ENCODE measurements at places on chromosomes 2 and 18.

DNA sequence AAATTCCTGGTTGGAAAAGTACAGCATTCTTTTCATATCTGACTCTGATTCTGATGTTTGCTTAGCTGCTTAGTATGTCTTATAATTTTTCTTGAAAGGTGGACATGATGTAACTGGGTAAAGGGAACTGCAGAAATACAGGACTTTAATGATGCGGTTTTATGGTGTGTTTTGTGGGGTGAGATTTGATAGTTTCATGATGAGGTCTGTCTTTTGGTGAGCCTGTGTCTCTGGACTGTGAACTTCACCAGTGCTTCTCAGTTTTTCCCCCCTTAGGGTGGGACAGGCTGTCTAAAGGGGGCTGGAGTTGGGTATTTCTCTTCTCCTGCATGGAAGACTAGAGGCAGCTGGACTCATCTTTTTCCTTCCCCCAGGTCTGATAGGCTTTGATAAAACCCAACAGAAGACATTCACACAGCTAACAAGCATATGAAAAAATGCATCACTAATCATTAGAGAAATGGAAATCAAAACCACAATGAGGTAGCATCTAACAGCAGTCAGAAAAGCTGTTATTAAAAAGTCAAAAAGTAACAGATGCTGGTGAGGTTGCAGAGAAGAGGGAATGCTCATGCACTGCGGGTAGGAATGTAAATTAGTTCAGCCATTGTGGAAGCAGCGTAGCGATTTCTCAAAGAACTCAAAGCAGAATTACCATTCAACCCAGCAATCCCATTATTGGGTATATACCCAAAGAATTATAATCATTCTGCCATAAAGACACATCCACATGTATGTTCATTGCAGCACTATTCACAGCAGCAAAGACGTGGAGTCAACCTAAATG, 77.6 kb downstream of the EPC2 start:
- no peak for DNase-seq

GRCh38 chr2:2188941-2189340, 142.1 kb downstream of the MYT1L start:
- no peak for DNase-seq

DNA sequence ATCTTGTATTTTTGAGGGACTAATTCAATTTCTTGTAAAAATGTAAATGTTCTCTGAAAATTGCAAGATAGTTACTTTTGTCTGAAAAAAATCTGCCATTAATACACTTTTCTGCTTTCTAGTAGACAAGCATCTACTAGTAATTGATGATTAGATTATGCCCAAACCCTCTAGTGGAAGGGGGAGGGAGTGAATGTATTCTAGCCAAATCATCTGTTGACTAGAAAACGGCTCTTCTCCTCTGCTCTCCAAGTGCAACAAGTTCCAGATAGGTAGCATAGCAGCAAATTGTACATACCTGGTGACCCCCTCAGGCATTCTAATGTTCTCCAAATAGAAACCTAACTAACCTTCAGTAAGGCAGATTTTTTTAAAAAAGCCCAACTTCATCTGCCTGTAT, 58.6 kb downstream of the RELCH start:
- DNase-seq, result no peak

DNA sequence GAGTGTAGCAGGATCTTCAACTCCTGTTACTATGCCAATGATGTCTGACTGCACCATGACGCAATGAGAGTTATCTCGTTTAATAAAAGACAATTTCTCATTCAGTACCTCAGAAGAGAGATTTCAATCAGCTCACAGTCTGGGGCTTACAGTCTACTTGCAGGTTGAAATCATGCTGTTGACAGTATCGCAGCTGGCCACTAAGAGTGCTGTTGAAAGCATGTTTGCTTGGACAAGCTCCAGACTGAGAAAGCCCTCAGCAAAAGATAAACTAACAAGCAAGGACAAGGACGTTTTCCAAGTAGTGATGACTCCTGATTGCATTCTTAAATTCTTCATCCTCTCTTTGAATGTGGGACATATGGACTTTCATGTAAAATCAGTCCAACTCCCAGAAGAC, 145.2 kb upstream of the SYT4 start:
- no peak for DNase-seq

DNA sequence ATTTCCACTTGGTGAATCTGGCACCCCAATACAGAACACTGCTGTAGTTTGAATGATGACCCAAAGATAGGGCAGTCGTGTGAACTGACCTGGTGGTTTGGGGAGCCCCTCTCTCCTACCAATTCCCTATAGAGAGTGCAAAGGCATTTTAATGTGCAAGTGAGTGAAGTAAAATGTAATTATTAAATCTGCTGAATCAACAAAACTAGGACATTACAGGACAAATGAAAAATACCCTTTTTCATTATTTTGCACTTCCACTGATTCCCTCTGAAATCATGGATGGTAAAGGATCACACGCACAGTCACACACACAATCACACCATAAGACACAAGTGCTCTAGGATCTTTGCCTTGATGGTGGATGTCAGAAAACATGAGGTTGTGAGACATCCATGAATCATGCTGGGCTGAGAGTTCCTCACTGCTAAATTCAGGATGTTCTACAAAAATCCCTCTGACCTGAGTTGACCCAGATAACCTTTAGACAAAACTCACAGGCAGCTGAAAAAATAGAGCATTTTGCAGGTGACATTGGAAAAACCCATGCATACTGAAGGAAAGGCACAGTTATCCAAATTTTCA, 197.4 kb downstream of the FBXO15 start:
- no peak for DNase-seq

DNA sequence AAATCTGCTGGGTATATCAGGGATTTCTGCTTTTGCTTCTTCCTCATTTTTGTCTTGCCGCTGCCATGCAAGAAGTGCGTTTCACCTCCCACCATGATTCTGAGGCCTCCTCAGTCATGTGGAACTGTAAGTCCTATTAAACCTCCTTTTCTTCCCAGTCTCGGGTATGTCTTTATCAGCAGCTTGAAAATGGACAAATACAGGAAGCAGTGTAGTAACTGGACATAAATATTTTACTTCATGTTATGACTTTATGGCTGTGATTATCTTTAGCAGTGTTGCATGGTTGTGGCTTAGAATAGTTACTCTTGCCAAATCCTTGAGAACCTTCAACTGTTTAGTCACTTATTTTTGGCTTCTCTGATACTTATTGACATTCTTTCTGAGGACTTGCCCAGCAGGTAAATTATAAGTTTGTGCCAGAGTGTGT, 66.2 kb upstream of the DLX2 start:
- DNase-seq, result no peak

DNA sequence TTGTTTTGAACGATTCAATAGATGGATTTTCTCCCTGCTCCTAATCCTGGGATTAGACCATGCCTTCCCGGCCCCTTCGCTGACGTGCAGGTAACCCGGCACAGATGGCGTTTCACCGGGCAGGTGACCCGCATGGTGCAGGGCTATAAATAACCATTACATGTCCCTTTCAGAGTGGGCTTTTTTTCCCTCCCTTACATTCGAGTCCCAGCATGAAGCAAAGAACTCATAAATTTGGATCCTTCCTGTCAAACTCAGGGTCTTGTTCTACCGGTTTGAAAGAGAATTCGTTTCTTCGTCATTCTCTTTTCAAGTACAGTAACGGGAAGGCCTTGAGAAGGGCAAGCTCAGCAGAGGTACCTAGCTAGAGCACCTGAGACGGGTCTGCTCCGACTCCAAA, 46.1 kb downstream of the EDAR start:
- DNase-seq, result no peak

- DNase-seq, result no peak
These were observed 9.8 kb upstream of the ARHGEF4 start for GRCh38 chr2:130826821-130827501.

GRCh38 chr2:191864628-191865374, 17.9 kb upstream of the CAVIN2 start:
- DNase-seq, result no peak

GRCh38 chr2:75233965-75234364, 34.6 kb upstream of the TACR1 start:
- no peak for DNase-seq

DNA sequence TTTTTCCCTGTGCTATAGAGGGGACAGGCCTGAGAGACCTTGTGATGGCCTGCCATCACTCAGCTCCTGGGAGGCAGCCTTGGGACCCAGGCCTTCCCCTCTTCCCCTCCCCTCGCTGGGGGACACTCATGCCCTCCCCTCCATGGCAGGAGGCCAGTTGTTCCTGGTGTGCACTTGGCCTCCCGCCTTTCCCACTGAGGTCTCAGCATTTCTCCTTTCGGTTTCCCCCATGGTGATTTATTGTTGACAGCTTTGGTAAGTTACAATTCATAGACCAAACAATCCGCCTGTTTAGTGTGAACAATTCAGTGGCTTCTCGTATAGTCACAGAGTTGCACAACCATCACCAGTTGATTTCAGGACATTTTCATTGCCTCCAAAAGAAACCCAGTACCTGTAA, 10.2 kb upstream of the CNDP1 start:
- no peak for DNase-seq

DNA sequence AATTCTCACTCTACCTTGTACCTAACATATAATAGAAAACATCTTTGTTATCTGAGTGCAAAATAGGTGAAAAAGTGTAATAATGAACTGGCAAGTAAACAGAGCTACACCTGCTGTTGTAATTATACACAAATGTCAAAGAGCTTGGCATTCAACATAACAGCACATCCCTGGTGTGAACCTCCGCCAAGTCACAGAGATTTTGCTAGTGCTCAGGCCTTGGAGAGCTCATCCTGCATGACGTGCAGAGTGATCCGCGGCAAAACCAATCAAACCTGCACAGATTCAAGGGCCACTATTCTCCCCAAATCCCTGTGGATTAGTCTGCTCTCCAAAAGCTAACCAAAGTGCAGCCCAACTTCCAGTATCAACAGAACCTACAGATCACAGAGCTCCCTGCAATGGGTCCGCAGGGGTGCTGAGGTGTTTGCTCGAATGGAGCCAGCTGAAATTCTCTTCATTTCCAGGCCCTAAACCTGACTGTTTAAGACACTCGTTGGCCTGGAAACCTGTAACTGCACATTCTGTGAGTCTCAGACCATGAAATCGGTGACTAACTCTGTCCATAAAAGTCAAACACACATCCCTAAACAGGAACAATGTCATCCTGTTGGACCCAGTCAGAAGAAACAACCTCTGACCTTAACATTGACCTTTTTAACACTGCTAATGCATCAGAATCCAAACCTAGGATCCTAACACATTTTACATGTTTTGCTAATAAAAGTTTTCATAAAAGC, 111.8 kb downstream of the EPB41L3 start:
- DNase-seq, result no peak

GRCh38 chr2:206282746-206283145, 8.3 kb downstream of the ZDBF2 start:
- no peak for DNase-seq

- DNase-seq, result no peak
These were observed 72.1 kb downstream of the CAMKMT start for GRCh38 chr2:44433895-44434294.

DNA sequence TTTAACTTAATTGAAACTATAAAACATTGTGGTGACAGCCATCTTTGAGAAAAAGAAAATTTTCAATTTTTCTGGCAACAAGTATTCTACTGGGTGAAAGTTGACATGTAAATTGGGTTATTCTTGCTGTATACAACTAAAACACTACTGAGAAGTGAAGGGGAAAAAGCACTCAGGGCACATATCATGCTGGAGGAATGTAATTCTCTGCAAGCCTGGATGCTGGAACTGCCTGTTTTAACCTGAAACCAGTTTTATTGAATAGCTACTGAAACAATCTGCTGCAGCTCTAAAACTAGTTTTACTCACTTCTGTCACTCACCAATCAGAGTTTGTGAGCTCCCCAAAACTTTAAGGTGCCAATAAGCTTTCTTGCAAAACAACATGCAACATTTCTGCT, 1136.0 kb downstream of the LRP1B start:
- DNase-seq, result no peak

DNA sequence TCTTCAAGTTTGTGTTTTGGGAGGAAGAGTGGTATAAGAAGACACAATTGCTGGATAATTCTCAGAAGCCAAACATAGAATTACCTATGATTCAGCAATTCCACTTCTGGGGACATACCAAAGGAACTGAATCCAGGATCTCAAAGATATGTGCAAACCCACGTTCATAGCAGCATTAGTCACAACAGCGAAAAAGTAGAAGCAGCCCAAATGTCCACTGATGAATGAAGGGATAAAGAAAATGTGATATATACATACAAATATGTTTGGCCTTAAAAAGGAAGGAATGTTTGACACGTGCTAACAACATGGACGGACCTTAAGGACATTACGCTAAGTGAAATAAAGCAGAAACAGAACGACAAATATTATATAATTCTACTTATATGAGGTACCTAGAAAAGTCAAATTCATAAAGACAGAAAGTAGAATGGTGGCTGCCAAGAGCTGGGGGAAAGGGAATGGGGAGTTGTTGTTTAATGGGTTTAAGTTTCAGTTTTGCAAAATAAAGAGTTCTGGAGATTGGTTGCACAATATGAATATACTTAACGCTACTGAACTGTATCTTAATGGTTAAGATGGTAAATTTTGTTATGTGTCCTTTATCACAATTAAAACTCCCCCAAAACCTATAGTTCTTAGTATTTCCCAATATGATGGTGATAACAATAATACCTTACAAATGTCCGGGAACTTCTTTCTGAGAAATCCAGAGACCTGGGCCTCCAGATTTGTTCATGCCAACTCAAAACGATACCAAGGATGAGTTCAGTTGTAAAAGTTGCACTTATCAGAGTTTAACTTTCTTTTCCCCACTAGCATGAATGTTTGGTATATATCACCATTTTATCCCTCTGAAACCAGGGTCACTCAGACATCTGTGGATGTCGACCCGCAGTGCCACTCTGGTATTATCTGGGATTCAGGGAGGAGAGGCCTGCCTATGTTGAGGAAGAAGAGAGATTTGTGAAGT, 33.7 kb upstream of the WIPF1 start:
- no peak for DNase-seq

GRCh38 chr18:27235218-27235870, 50.2 kb upstream of the CHST9 start:
- DNase-seq, result no peak

Data from activated naive CD4-positive, alpha-beta T cell (primary cell).